ENCODE measurements at places on chromosomes 4 and X.

DNA sequence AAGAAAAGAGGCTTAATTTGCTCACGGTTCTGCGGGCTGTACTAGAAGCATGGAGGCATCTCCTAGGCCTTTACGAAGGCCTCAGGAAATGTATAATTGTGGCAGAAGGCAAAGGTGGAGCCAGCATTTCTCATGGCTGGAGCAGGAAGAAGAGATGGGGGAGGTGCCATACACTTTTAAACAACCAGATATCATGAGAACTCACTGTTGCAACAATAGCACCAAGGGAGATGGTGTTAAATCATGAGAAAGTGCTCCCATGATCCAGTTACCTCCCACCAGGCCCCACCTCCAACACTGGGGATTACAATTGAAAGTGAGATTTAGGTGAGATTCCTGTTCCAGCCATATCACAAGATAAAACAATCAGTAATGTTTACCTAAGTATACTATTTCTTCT lies 45.5 kb downstream of the MTHFD2L start:
- DNase-seq: no peak

- no peak for DNase-seq
Measured at GRCh38 chrX:106976416-106976815, 23.6 kb downstream of the MORC4 start.

GRCh38 chrX:136034668-136035067 lies 49.4 kb downstream of the SLC9A6 start:
- DNase-seq: no peak

GRCh38 chr4:147717878-147718277 lies 14.0 kb upstream of the ARHGAP10 start:
- DNase-seq: no peak

GRCh38 chrX:14051416-14051815 lies 21.7 kb upstream of the GEMIN8 start:
- DNase-seq: no peak

- DNase-seq: no peak
Measured at GRCh38 chrX:14015294-14015693, 14.4 kb downstream of the GEMIN8 start.

DNA sequence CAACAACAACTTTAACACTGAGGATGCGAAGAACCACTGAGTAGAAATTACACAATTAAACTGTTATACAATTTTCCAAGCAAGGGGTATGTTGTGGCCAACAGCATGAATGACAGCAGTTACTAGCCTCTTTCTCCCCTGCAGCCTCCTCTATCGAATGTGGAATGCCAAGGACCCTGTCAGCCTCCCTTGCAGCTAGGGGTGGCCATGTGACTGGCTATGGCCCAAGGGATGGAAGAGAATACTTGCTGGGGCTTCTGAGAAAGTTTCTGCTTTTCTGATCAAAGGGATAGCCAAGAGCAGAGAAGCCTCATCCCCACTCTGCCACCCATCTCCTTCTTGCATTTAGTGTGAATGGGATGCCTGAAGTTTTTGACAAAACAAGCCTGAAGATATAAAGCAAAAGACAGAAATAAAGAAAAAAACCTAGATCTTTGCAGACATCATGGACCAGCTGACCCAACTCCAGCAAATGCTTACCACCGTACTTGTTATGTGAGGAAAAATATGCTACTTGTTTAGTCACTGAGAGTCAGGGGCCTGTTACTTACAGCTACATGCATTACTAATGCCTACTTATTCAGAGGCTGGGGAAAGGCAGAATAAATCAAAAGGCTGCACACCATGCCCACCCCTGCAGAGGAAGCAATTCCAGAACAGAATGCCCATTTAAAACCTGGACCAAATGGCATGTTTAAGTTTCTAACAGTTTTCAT lies 32.0 kb downstream of the DCTD start:
- no peak for DNase-seq

DNA sequence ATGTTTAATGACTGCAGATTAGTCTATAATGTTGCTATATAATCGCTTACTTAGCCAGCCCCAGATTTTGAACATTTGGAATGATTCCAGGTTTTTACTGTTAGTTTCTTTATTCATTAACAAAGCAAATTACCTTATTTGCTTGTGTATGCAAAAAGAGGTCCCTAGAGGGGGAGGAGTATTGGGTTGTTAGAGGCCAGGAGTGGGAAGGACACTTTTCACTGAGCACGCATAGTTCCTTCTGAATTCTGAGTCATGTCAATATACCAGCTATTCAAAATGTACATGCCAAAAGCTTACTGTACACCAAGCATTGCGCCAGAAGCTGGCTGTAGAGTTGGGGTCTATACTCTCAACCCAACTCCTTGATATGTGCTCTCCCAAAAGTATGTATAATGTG lies 5.1 kb upstream of the DGAT2L6 start:
- DNase-seq: no peak

DNA sequence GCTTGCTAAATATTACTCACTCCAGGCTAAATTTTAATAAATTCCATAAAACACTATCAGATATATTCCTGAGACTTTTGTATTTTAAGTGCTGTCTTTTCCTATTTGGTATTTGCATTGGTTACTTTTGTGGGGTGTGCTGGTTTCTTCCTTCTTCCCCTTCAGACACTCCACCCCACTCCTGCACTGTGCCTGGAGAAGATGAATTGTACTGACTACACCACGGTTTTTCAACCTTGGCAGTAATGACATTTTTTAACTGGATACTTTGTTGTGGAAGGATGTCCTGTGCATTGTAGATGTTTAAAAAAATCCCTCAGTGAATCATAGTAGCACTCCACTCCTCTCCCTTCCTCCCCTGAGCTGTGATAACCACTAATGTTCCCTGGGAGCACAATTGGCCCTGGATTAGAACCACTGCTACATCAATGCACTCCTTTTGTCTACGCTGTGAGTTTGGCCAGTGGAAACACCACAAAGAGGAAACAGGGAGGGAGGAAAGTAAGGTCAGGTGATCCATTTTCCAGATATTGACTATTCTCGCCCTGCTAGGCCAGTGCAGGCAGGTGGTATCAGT lies 36.3 kb downstream of the SNCA start:
- DNase-seq: no peak

GRCh38 chr4:80085081-80085480 lies 12.1 kb upstream of the ANTXR2 start:
- DNase-seq: no peak

DNA sequence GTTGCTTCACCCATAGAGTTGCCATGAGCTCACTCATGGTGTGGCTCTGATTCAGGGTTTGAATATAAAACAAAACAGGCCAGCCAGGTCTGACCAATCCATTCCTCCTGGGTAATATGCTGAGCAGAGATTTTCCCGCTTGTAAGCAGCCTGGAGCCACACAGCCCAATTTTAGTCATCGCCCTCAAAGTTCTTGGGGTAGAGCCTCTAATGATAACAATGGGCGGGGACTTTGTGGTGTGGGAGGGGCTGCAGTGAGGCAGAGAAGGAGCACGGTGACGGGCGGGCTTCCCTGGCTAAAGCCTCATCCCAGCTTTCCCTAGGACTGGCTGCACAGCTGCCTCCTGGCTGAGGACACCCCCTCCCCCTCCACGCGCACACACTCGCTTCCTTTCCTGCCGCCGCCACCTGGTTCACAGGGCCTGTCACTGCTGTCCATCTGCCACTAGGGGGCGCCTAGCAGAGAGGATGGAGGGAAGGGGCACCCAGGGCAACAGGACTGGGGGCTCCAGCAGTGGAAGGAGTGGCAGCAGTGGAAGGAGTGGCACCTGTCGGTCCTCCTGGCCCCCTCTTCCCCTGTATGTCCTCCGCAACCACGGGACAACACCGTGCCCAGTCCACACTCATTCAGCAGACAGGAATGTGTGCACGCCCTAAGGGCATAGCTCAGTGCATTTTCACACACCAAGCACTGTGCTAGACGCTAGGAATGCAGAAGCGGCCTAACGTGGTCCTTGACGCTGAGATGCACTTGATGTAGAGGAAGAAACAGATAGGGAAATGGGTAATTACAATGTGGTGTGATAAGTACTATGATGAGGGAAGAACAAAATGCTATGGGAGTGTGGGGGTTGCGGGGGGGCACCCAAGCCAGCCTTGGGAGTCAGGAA lies 26.8 kb downstream of the PRPS1 start:
- peak; percentile 41 for DNase-seq

DNA sequence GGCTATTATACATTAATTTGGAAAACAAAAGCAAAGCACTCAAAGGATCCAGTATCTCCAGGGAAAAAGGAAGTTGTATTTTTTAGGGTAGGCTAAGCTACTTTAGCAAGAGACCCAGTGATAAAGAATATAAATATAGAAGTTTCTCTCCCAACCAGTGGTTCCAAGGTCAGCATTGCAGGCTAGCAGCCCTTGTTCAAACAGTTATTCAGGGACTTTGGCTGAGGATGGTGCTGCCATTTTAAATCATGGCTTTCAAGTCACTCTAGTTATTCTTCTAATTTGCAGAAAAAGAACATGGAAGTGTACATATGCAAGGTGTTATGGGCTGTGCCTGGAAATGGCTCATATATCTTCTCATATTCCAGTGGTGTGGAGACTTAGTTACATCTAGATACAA lies 9.3 kb downstream of the SCOC start:
- DNase-seq: no peak

DNA sequence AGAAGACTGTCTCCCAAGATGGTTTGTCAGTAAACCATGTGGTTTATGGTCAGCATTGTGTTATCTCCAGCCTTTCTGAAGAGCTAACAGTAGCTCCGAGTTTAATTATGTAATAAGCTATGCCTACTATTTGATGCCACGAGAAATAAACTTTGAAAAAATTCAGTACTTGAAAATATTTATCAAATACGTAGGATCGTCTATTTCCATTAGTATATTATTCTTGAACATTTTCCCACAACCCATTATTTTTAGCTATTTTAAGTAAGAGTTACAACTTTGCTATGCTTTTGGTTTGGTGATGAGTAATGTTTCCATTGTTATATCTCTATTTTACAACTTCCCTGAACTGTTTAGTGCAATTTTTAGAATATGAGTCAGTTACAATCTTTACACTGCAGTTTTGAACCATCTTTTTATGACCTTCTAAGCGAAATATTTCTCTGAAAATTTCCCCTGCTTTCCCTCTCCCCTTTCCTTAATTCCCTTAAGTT lies 44.5 kb upstream of the TRIM2 start:
- DNase-seq: no peak

DNA sequence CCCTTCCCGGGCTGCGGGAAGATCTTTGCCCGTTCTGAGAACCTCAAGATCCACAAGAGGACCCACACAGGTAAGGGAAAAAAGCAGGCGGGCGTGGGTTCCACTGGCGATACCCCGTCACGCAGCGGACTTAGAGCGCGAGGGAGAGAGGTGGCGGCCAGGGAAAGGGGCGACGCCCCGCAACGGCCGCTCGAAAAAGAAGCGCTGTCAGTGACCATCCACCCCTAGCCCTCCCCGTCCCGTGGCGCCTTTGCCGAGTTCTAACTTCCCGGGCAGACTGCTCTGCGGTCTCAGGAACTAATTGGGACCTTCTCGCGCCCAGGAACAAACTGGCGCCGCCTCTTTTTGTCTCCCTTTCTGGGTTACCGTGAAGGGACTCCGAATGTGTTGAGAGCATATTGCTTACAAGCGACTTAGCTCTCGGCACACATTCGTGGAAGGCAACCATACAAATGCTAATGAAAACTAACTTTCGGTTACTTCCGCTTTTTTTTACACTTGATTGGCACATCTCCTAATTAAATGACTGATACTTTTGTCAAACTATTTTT lies 1.8 kb downstream of the ZIC3 start:
- no peak for DNase-seq

DNA sequence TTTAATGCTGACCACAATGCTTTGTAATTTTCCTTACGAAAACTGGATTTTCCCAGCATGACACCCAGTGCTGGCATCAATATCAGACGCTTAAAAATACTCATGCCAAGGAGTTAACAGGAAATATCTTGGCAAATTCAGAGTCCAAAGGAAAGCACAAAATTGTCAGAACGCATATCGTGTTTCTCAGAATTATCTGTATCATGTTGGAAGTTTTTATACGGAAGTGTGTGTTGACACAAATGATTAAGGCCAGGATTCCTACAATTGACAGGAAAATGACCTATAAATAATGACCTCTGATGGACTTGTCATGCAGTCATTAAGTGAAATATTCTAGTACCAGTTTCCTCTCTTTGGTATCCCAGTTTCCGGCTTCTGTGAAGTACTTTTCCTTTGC lies 132.1 kb upstream of the TLL1 start:
- no peak for DNase-seq

DNA sequence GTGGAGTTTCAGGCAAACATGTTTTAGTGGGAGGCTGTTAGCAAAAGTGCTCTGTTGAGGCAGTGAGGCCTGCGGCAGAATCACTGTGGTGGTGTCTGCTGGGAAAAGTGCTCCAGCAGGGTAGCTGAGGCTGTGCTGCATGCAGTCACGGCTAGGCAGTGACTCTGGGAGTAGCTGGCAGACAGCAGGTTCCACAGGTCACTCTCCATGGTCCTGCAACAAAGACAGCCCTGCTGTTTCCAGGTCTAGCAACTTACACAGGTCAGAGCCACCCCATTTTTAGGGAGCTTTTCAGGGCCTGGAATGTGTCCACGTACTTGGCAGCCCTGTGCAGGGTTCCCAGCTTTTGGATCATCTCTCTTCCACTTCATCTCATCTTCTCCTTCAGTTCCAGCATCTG lies 184.3 kb downstream of the NAA11 start:
- DNase-seq: no peak

- peak; percentile 0 for DNase-seq
Measured at GRCh38 chr4:140755774-140756318, 339 bp downstream of the TBC1D9 start.

DNA sequence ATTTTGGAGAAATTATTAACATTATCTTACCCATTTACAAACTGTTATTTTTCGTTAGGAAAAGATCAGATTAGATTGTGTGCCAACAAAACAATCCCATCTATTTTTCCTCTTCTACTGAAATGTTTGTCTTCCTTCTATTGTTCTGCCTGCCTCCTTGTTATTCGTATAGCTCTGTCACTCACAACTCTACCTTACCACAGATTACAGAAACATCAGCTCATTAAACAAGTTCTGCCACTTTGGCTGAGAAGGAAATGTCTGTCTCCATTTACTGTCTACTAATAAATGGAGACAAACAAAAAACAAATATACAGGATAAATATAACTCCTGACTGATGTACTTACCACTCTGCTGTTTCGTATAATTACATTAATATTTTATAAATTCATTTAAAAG lies 211.4 kb downstream of the ENOX2 start:
- DNase-seq: no peak

All from stimulated activated CD4-positive, alpha-beta T cell treated with anti-CD3 and anti-CD28 coated beads, TNF-alpha, amount 100 ng/mL, for 4 hours (primary cell).